Esophagus muscularis mucosa (tissue), 4 donors: ENCODE measurements at places on chromosomes 7 and 10. TPM values are rescaled to one million over a fixed set of nuclear protein-coding genes. Genes with fewer than 3 reads are reported as not detected.

SLC26A3 gene
- total RNA-seq = 4.5 TPM

SSMEM1 gene
- total RNA-seq = not detected

SLC29A4 gene
- 3.3 TPM for total RNA-seq

FAM25G gene
- total RNA-seq = not detected

CALHM1 gene
- total RNA-seq = not detected

PTPN20 gene
- 2.9 TPM for total RNA-seq

SLC26A4 gene
- total RNA-seq = 0.17 TPM

GRCh38 chr10:35751347-35751746 is 109.3 kb upstream of the FZD8 start:
- no peaks in the 10 kb centered on the region for H3K4me1 ChIP-seq
- H3K4me3 ChIP-seq = no peak overlapping the region
- H3K27ac ChIP-seq = no peak overlapping the region
- peak; percentile 80 for DNase-seq
- H3K27me3 ChIP-seq = no peaks in the 10 kb centered on the region

DNA sequence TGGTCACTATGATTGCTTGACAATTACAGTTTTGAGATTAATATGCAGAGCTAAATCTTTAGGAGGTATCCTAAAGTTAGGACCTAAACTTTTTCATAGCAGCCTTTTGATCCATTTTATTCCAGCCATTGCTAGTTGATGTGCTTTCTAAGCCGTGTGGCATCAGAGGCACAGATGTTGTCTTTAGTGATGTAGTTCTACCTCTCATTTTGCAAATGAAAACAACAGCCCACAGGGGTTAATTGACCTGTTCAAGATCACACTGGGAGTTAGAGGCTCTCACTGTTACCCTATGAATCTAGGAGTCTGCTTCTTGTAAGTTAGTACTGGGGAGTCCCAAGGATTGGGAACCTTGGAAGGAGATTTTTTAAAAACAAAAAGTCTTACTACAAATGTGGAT is 10.6 kb downstream of the AUTS2 start:
- no peak overlapping the region for H3K27ac ChIP-seq
- no peaks in the 10 kb centered on the region for H3K27me3 ChIP-seq
- H3K4me1 ChIP-seq = peaks cover 58% of the 10 kb centered on the region
- no peak for DNase-seq

- H3K27me3 ChIP-seq = no peaks in the 10 kb centered on the region
- H3K36me3 ChIP-seq = no peaks in the 10 kb centered on the region
- H3K27ac ChIP-seq = no peak overlapping the region
- no peak overlapping the region for H3K4me3 ChIP-seq
Measured at GRCh38 chr7:142733271-142733670, 16.0 kb upstream of the PRSS1 start.

DNA sequence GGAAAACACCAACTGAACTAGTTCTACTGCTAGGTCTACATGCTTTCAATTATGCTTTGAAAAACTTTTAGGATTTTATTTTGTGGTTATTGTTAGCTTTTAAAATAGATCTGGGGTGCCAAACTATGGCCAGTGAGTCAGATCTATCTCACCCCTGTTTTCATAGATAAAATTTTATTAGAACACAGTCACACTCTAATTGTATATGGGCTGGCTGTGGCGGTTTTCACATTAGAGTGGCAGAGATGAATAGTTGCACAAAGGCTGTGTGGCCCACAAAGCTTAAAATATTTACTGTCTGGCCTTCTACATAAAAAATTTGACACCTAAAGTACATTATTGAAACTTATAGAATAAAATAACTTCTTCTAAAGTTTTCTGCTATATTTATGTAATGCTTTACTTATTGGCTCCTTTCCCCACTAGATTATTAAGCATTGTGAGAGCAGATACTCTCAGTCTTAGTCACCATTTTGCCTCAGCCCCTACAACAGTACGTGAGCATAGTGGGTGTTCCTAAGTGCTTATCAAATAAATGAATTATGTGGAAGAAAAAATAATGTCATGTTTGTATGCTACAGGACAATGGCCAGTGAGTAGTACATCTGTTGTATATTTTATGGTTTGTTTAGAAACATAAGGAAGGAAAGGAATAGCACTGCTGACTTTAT is 5.4 kb upstream of the SUV39H2 start:
- peaks cover 15% of the 10 kb centered on the region for H3K4me1 ChIP-seq
- no peak for DNase-seq
- H3K27ac ChIP-seq = no peak overlapping the region
- peaks cover 14% of the 10 kb centered on the region for H3K36me3 ChIP-seq

- H3K27ac ChIP-seq = no peak overlapping the region
- no peak for DNase-seq
- H3K4me1 ChIP-seq = no peaks in the 10 kb centered on the region
- no peak overlapping the region for H3K4me3 ChIP-seq
- no peaks in the 10 kb centered on the region for H3K36me3 ChIP-seq
- H3K27me3 ChIP-seq = no peaks in the 10 kb centered on the region
Measured at GRCh38 chr7:152000191-152000590, 25.3 kb upstream of the GALNT11 start.

GRCh38 chr7:158863611-158864506 is 7.5 kb downstream of the DYNC2I1 start:
- peaks cover 36% of the 10 kb centered on the region for H3K4me1 ChIP-seq
- no peak for DNase-seq
- H3K27ac ChIP-seq = peak overlapping the region; percentile 89
- peak overlapping the region; percentile 73 for H3K4me3 ChIP-seq

DNA sequence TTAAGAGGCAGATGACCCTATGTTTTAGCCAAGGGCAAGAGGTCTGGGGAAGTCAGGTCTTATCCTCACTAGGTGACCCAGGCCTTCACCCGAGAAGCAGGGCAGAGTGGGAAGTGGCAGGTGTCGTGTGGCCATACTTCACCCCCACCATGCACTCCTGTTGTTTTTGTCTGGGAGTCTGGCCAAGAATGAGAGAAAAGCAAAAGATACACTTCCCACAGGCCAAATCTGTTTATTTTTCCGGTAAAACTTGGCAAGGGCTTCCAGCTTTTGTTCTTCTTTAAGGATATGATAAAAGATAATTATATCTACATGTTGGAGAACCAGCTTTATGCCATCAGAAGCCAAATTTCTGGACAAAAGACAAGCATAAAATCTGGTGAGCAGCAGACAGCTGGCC is 137.4 kb upstream of the CDC14C start:
- DNase-seq = no peak
- no peaks in the 10 kb centered on the region for H3K27me3 ChIP-seq
- H3K4me1 ChIP-seq = no peaks in the 10 kb centered on the region
- no peaks in the 10 kb centered on the region for H3K36me3 ChIP-seq

- H3K4me1 ChIP-seq = peaks cover 36% of the 10 kb centered on the region
- peak within 1 kb of the TSS; percentile 66 for H3K4me3 ChIP-seq
- H3K27ac ChIP-seq = peak within 1 kb of the TSS; percentile 93
- H3K36me3 ChIP-seq = no peaks in the 10 kb centered on the region
Measured at GRCh38 chr7:954330-955238, at the start of gene ADAP1. Gene ADAP1 (minus strand): TSS chr7:954680. CDS start chr7:954477, 203 bp downstream.

DNA sequence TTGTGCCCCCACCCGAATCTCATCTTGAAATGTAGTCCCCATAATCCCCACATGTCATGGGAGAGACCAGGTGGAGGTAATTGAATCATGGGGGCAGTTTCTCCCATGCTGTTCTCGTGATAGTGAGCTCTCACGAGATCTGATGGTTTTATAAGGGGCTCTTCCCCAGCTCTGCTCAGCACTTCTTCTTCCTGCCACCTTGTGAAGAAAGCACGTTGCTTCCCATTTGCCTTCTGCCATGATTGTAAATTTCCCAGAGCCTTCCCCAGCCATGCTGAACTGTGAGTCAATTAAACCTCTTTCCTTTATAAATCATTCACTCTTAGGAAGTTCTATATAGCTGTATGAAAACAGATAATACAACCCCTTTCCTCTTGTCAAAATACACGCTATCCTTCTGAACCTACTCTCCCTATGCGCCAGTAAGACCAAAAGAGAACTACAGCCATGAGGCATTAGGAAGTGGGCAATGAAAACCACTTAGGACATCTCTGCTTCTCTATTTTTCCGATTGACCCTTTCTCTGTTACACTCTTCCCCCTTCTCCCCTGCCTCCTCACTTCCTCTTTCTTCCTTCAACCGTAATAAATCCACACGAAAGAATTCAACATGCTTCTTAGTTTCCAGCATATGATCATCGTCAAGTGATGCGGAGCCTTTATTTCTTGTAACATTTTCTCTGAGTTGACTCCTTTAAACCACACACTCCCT is 101.2 kb upstream of the WDR11 start:
- no peaks in the 10 kb centered on the region for H3K36me3 ChIP-seq
- no peaks in the 10 kb centered on the region for H3K4me1 ChIP-seq
- DNase-seq = no peak

DNA sequence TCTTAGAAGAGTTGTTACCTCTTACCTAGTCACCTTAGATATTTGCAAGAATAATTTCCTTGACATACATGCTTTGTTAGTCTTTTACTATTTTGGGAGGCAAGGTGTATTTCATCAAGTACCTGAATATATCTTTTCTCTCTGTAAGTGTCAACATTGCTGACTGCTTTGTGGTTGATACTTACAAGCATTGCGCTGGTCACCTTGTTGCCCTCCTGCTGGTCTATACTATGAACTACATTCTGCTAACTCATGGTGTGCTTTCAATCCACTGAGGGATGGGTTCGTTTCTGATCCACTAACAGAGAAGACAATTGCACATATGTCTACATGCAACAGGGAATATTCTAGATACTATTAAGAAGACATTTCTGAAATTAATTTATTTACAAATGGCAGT is 837.8 kb upstream of the COBL start:
- H3K27ac ChIP-seq = no peak overlapping the region
- no peaks in the 10 kb centered on the region for H3K4me1 ChIP-seq

- H3K27me3 ChIP-seq = no peaks in the 10 kb centered on the region
- DNase-seq = no peak
- H3K36me3 ChIP-seq = no peaks in the 10 kb centered on the region
- no peak overlapping the region for H3K4me3 ChIP-seq
- H3K4me1 ChIP-seq = no peaks in the 10 kb centered on the region
Measured at GRCh38 chr7:63044721-63045120, 953.9 kb upstream of the ZNF722 start.

- H3K27ac ChIP-seq = peak overlapping the region; percentile 69
- H3K27me3 ChIP-seq = no peaks in the 10 kb centered on the region
- no peaks in the 10 kb centered on the region for H3K36me3 ChIP-seq
- no peak for DNase-seq
- H3K4me3 ChIP-seq = no peak overlapping the region
Measured at GRCh38 chr7:47336472-47337425, 245.2 kb downstream of the TNS3 start.

GRCh38 chr7:29839921-29840320 is 33.6 kb downstream of the WIPF3 start:
- peaks cover 8% of the 10 kb centered on the region for H3K4me1 ChIP-seq
- peak; percentile 72 for DNase-seq
- no peak overlapping the region for H3K27ac ChIP-seq
- no peaks in the 10 kb centered on the region for H3K27me3 ChIP-seq
- no peaks in the 10 kb centered on the region for H3K36me3 ChIP-seq

DNA sequence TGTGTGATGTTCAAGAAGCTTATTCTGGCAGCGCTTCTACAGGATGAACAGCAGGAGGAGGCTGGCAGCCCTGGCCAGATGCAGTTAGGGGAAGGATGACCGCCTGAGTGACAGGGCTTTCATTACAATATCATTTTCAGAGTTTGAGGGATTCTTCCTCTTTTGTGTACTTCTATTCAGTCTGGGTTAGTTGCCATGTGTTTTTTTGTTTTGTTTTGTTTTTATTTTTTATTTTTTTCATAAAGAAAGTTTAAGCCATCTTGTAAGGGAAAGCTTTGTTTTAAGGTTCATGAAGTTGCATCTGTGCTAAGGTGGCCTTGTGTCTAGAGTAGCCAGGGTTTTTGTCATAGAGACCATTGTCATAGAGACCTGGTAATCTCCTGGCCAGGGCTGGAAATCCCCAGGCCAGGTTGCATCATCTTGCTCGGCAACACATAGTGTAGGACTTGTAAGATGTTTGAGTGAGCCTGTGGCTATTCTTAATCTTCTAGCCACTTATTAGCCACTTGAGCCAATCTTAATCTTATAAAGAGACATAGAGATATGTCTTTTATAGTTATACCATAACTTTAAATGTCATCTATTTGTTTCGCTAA is 230.5 kb upstream of the TMEM229A start:
- no peaks in the 10 kb centered on the region for H3K36me3 ChIP-seq
- no peak for DNase-seq
- H3K27me3 ChIP-seq = no peaks in the 10 kb centered on the region
- H3K4me1 ChIP-seq = no peaks in the 10 kb centered on the region

DNA sequence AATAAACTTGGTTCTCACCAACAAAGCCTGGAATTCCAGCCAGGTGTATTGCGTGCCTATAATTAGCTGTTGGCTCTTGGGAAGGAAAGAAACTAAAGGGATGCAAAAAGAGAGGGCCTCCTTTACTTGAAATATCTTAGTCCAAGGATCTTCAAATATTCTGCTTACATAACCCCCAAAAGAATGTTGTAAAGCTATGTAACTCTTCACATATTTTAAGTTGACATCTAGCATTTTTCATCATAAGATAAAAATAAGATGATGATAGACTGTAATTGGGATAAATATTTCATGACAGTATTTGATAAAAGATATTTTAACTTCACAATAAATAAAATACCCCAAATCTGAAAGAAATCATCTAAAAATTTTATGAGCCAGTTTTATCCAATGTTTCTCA is 52.5 kb upstream of the SEPTIN7 start:
- H3K27me3 ChIP-seq = no peaks in the 10 kb centered on the region
- no peaks in the 10 kb centered on the region for H3K4me1 ChIP-seq
- H3K27ac ChIP-seq = no peak overlapping the region
- DNase-seq = no peak
- no peak overlapping the region for H3K4me3 ChIP-seq

DNA sequence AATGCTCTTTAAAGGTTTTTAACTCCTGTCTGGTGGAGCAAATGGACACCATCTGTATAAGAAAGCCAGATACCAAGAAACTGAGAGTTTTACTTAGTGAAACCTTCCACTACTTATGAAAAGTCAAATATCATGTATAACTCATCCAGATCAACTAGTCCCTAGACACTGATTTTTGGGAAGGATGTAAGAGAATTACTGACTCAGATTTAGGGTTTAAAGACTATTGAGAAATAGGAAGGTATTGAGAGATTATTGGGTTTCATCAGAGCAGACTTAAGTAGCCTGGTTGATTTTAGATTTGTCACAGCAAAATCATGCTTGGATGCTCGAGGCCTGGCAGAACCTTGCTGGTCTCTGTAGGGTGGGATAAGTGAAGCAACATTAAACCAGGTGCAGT is 3.1 kb downstream of the CSTF2T start:
- peak overlapping the region; percentile 10 for H3K27ac ChIP-seq
- peaks cover 10% of the 10 kb centered on the region for H3K36me3 ChIP-seq
- no peak for DNase-seq
- peaks cover 44% of the 10 kb centered on the region for H3K4me1 ChIP-seq
- no peaks in the 10 kb centered on the region for H3K27me3 ChIP-seq
